ENCODE measurements at places on chromosomes 6 and 20.

DNA sequence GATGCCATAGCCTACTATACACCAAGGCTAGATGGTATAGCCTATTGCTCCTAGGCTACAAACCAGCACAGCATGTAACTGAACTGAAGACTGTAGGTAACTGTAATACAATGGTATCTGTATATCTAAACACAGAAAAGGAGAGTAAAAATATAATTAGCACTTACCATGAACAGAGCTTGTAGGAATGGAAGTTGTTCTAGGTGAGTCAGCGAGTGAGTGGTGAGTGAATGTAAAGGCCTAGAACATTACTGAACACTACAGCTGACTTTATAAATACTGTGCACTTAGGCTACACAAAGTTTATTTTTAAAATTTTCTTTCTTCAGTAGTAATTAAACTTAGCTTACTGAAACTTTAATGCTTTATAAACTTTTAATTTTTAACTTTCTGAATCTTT, 129.5 kb downstream of the BTBD9 start:
- no peak for DNase-seq

GRCh38 chr6:32113386-32114352, 4.5 kb upstream of the TNXB start:
- DNase-seq = no peak

GRCh38 chr6:10081957-10082356, 332.9 kb downstream of the TFAP2A start:
- no peak for DNase-seq

GRCh38 chr6:3061501-3061941, 6.8 kb upstream of the RIPK1 start:
- DNase-seq = no peak

- no peak for DNase-seq
Measured at GRCh38 chr20:40489886-40490285, 199.2 kb downstream of the MAFB start.

DNA sequence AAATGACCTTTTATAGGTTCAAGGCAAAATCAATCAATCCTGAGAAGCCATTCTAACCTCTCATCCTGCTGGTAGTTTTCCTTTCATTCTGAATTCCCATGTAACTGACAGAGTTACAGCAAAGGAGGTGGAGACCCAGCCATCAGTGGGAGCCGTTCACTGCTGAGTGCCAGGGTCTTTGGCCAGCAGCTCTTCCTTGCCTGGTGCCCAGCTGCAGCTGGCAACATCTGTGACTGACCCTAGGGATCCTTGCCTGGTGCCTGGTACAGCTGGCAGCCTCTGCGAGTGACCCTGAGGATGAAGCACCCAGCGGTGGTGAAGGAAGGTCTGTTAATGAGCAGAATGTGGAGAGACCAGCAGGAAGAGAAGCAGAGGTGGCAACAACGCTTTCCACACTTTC, 314.6 kb downstream of the THBS2 start:
- no peak for DNase-seq

Measured in SK-N-MC (cell line).